SK-N-SH (cell line): ENCODE measurements at places on chromosomes 1 and 21. TPM values are rescaled to one million over a fixed set of nuclear protein-coding genes. Genes with fewer than 3 reads are reported as not detected.

Gene CHIT1
- polyA plus RNA-seq: not detected in 2 replicates

Gene ADCY10
- 0.10 and 0.15 TPM in 2 replicates for polyA plus RNA-seq

Gene HCRTR1
- polyA plus RNA-seq: 0.03 TPM in 1 of 2 replicates, not detected in the other

Gene NHLH1
- 0.16 and 0.18 TPM in 2 replicates for polyA plus RNA-seq

Gene C1orf146
- polyA plus RNA-seq: not detected in 2 replicates

Gene SLAMF7
- not detected in 2 replicates for polyA plus RNA-seq

Gene PARS2
- polyA plus RNA-seq: 3.2 and 3.4 TPM in 2 replicates

Gene HES3
- not detected in 2 replicates for polyA plus RNA-seq

Gene PGLYRP4
- not detected in 2 replicates for polyA plus RNA-seq
